ENCODE measurements at places on chromosomes 5 and 9. TPM values are rescaled to one million over a fixed set of nuclear protein-coding genes. Genes with fewer than 3 reads are reported as not detected.

DCTN4 gene
- 64.2 TPM for polyA plus RNA-seq

IL5 gene
- polyA plus RNA-seq = 0.36 TPM

SPINK7 gene
- polyA plus RNA-seq = 0.63 TPM

SRA1 gene
- 20.2 TPM for polyA plus RNA-seq

GLRA1 gene
- 0.08 TPM for polyA plus RNA-seq

ROPN1L gene
- polyA plus RNA-seq = 8.2 TPM

CARD6 gene
- 6.4 TPM for polyA plus RNA-seq

SLCO6A1 gene
- polyA plus RNA-seq = not detected

ISL1 gene
- polyA plus RNA-seq = 0.11 TPM

CD14 gene
- polyA plus RNA-seq = 21.1 TPM

TAF11L12 gene
- polyA plus RNA-seq = not detected

FAM221B gene
- polyA plus RNA-seq = 0.90 TPM

NIPAL4 gene
- 0.16 TPM for polyA plus RNA-seq

IFNE gene
- polyA plus RNA-seq = 0.58 TPM

CYFIP2 gene
- polyA plus RNA-seq = 25.6 TPM

CARD9 gene
- 1.7 TPM for polyA plus RNA-seq

ZBTB5 gene
- 28.5 TPM for polyA plus RNA-seq

TMEFF1 gene
- polyA plus RNA-seq = 1.7 TPM

SLC45A2 gene
- 0.11 TPM for polyA plus RNA-seq

SPATA31A3 gene
- not detected for polyA plus RNA-seq

CCNI2 gene
- polyA plus RNA-seq = 0.59 TPM

GRM6 gene
- 2.5 TPM for polyA plus RNA-seq

B4GALT7 gene
- polyA plus RNA-seq = 22.6 TPM

FGD3 gene
- polyA plus RNA-seq = 7.0 TPM
